ENCODE measurements at places on chromosomes 6 and 20.

DNA sequence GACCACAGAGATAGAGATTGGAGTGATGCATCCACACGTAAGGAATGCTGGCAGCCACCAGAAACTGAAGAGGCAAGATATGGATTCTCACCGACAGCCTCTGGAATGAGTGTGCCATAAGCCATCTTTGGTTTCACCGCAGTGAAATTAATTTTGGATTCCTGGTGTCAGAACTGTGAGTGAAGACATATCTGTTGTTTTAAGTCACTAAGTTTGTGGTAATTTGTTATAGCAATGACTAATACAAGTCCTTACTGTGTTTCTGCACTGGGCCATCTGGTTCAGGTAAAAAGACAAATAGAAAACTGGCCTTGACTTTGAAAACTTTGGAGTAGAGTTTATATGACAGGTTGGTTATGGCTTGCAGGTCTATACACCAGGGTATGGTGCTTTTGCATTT, 261.9 kb downstream of the PHF3 start:
- DNase-seq, result no peak

DNA sequence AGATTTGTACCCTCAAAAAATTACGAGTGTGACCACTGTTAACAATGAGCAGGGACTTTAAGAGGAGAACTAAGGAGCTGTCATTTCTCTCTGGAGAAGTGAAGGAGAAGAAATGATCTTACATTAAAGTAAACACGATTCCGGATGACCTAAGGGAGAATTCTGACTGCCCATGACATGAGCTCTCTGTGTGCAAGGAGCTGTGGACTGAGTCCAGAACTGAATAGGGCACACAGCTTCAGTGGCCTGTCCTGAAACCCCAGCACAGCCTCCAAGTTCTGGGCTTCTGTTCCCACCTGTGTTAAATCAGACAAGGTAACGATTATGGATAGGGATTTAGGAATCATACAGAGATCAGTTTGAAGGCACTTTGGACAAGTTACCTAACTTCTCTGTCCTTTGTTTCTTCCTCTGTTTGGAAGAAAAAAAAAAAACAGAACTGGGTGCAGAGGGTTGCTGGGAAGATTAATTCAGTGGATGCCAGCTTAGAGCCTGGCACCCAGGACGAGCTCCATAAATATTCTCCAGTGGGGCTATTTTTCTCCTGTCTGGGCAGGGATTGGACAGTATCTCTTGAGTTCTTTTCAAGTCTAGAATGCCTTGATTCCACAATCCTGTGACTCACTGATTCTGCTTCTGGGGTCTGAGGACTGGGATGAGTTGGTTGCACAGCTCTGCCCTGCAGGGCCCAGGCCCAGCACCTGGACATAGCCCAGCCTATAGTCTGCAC, 65.7 kb downstream of the MRPL14 start:
- no peak for DNase-seq

DNA sequence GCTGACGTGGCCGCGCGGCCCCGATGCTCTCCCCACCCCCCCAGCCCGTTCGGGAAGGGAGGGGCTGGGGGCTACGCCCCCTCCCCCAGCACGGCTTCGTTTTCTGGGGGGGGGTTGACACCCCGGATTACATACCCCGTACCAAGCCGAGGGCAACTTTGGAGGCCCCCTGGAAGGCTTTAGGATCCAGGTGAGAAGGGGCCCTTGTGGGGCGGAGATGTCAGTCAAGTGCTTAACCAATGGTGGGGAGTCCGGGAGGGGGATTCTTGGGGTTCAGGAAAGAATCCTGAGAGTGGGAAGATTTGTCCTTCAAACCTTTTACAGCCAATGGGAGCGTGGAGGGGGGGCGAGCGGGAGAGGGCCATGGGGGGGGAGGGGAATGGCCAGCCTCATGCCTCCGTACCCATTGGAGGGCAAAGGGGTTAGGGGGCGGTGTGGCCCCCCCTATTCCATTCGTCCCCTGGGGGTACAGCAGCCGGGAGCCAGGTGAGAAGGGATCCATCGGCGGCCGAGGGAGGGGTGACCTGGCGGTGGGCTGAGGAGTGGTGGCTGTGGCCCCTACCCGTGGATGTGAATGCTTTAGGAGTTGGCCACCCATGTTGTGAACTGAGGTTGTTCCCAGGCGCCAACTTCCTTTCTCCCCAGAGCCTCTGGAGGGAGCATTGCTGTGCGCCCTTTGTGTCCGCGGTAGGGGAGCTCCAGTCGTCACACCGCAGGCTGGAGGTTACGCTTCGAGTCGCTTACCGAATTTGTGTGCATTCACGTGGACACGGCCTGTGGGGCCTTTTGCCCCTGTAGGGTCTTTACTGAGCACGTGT, 682 bp downstream of the BRD2 start:
- peak; percentile 46 for DNase-seq

GRCh38 chr20:6026051-6026450, 27.8 kb downstream of the LRRN4 start:
- DNase-seq, result no peak

DNA sequence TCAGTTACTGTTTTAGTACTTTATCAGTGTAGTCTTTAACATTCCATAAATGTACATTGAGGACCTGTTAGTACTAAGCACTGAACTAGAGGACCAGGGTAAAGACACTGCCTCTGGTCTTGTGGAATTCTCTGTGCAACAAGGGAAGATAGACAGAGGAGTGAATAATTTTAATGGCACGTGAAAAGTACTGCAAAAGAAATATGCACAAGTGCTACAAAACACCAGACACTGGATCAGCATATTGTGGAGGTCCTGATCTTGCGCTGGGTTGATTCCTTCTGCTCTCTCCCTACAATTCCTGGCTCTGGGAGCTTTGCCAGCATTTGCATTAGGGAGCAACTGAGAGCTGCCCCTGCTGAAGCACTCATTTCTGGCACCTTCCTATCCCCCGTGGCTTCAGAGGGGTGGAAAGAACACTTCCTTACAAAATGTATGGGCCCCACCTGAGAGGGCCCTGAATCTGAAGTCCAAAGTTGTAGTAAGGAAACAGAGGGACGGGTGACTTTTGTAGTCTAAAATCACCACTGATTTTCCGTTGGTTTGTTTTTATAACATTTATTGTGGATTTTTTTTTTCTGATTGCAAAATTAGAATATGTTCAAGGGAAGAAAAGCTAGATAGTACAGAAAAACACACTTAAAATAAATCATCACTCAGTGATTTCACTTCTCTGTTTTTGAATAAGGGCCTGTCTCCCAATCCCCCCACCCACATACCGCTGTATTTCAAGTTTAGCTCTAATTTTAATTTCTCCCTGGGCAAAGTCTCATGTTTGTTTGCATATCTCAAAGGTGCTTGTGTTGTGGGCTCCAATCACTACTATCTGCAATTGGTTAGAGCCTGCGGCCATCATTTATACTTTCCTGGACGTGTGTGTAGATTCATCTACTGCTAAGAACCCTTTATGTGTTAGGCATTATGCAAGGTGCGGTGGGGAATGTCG, 4.9 kb downstream of the PKIG start:
- no peak for DNase-seq

- no peak for DNase-seq
Observed at GRCh38 chr6:165823609-165824326, 160.7 kb upstream of the PDE10A start.

GRCh38 chr6:138815797-138816528, 20.1 kb downstream of the ECT2L start:
- DNase-seq, result peak; percentile 59

GRCh38 chr20:49424536-49424935, 57.9 kb downstream of the KCNB1 start:
- DNase-seq, result peak; percentile 16

GRCh38 chr20:37987602-37988290, 45.5 kb downstream of the TTI1 start:
- no peak for DNase-seq

- DNase-seq, result no peak
Observed at GRCh38 chr6:2608503-2608902, 142.2 kb downstream of the MYLK4 start.

DNA sequence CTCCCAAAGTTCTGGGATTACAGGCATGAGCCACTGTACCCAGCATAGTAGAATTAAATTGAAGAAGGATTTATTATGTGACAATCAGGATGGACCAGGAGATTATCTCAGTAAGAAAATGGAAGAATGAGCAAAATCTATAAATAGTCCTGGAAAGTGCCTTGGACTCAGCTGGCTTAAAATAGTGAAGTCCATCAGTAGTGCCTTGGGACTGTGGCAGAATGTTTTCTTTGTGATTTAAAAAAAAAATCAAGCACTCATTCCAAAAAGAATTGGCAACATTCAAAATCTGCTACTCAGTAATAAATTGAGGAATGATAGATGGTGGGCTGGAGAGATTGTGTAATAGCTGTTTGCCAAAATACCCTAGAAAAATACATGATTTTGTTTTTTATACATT, 37.0 kb upstream of the MAS1 start:
- DNase-seq, result no peak

- no peak for DNase-seq
Observed at GRCh38 chr20:5001174-5002076, at the start of gene SLC23A2. SLC23A2 (minus strand) TSS chr20:5001510; CDS start chr20:4932562, 68,948 bp downstream.

DNA sequence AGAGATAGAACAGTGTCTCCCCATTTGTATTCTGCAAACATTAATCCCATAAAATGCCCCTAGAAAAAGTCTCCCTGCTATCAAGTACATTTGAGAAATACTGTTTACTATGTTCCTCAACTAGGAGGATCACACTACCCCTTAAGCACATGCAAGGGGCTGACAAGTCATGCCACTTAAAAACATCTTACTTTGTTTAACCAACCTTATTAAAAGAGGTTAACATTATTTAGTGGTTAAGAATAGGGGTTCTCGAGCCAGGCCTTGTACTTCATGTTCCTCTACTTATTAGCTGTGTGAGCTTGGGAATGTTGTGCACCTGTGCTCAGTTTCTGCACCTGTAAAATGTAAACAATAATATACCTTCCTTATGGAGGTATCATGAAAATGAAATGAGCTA, 113.7 kb downstream of the UBE3D start:
- no peak for DNase-seq

- no peak for DNase-seq
Observed at GRCh38 chr6:148413321-148414091, 70.9 kb downstream of the SASH1 start.

DNA sequence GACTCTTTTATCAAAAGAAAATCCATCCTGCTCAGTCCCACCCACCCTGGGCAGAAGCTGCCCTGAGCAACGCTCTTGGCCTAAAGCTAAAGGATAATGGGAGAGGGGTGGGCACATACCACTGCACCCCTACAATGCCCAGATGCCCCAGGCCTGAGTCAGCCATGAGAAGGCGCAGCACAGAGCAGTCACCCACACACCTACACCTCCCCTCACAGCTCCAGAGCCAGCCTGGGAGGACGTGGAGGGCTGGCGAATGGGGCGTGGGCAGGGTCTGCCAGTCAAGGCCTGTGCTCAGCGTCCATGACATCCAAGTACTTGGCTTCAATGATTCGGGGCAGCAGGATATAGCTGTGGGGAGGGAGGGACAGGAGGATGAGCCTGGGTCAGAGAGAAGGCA, 11.5 kb downstream of the SLC4A11 start:
- no peak for DNase-seq

GRCh38 chr20:60559462-60559861, 601.2 kb downstream of the CDH26 start:
- peak; percentile 60 for DNase-seq

GRCh38 chr6:111823831-111824607, 49.2 kb downstream of the FYN start:
- no peak for DNase-seq

DNA sequence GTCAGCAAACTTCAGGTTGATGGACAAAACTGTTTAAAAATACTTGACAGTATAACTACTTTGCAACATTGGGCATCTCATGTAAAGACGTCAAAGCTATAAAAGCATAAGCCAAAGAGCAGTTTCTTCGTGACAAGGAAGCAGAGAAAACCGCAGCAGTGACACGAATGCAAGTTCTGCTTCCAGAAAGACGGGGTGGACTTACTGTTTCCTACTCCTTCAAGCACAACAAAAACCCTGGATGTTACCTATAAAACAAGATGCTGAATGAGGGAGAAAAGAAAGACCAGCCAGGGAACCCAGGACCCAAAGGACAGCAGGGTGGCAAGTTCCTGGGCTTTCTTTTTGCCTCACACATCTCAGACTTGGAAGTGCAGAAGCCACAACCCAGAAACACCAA, 98.0 kb downstream of the DLL1 start:
- no peak for DNase-seq

- DNase-seq, result no peak
Observed at GRCh38 chr6:31041372-31041974, 31.2 kb downstream of the MUC22 start.

DNA sequence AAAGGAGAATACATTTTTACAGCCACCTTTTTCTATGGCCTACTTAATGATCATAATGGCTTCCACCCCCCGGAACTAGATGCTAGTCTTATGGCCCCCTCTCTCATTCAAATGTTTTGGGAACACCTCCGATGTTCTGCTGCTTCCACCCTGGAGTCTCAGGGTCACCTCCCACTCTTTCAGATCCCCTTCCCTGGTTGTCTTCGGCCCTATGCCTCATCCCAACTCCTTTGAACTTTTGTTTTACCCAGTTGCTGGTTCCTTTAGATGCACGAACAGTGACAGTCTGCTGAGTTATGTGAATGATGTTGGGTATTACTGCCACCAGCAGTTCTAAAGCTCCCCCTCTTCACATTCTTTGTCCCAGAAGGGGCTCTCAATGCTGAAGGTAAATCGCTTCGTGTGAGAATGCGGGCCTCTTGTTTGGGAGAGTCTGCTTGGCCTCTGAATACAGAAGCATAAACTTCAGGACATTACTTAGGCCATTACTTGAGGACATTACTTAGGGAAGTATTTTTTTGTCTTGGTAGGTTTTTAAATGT, 309.1 kb downstream of the SOX4 start:
- no peak for DNase-seq

DNA sequence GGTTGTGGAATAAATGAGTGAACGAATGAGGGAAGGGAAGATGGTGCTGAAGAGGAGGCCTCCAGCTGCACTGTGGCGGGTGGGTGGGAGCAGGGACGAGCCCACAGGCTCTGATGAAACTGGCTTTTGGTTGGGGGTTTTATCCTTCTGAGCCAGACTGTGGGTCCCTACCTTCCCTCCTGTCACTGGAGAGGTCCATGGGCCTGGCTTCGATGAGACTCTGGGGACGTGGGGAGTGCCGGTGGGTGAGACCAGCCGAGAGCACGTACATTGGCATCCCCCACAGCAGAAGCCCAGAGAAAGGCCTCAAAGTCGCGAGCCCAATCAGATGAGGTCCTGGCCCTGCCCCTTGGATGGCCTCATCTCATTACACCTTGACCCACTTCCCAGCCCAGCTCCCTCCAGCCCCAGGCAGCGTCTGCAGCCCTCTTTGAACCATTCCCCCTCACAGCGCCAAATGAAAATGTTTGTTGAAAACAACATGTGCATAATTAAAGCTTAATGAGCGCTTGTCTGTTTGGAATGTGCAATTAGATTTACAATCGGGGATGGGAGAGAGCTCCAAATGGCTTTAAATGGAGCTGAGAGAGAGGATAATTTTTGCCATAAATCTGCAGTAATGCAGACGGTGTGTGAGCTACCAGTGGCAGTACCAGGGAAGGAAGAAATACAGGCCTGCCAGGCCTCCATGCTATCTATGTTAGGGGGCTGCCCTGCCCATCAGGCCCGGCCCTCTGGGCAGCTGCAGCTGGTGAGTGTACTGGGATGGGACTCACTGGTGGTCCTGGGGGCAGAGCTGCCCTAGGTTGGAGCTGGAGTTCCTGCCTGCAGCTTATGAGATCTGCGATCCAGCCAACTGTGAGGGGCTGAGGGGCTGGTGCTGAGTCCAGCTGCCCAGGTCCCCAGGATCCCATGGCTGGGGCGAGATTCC, 47.2 kb downstream of the TOX2 start:
- DNase-seq, result no peak
